Activated T-cell treated with anti-CD3 and anti-CD28 coated beads, Interleukin-2, amount 50 U/mL, for 24 hours (primary cell): ENCODE measurements at places on chromosomes 3 and 15.

- H3K36me3 ChIP-seq = no peaks in the 10 kb centered on the region
- no peak overlapping the region for H3K4me3 ChIP-seq
- H3K27ac ChIP-seq = no peak overlapping the region
- no peaks in the 10 kb centered on the region for H3K4me1 ChIP-seq
- H3K27me3 ChIP-seq = no peaks in the 10 kb centered on the region
- no peak for DNase-seq
Measured at GRCh38 chr3:127988770-127989557, 63.3 kb upstream of the SEC61A1 start.

DNA sequence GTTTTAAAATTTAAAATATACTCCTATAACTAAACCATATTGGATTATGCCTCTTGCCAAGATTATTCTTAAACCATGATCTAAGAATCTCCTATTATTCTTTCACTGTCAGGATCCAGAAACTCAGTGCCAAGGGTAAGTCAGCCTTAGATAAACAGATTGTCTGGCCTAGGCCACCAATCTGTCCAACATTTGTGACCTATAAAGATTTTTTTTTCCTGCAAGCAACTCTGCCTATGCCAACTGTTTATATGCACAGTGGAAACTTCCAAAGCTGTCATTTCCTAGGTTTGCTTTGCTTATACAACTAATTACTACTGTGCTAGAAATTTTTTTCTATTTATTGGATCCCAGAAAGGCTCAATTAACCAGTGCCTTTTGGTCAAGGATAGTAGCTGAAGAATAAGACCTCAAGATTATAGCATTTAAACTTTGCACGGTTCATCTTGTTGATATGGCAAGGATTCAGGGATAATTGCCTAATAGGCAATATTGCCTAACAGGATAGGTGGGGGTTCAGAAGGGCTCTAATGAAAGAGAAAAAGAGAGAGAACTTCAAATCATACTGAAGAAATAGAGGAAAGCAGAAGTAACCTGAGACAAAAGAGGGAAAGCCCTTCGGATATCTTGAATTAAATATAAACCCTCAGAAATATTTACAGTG is 22.8 kb downstream of the GAP43 start:
- H3K4me1 ChIP-seq = no peaks in the 10 kb centered on the region
- DNase-seq = no peak
- H3K4me3 ChIP-seq = no peak overlapping the region
- no peaks in the 10 kb centered on the region for H3K36me3 ChIP-seq
- H3K27me3 ChIP-seq = peaks cover 31% of the 10 kb centered on the region

DNA sequence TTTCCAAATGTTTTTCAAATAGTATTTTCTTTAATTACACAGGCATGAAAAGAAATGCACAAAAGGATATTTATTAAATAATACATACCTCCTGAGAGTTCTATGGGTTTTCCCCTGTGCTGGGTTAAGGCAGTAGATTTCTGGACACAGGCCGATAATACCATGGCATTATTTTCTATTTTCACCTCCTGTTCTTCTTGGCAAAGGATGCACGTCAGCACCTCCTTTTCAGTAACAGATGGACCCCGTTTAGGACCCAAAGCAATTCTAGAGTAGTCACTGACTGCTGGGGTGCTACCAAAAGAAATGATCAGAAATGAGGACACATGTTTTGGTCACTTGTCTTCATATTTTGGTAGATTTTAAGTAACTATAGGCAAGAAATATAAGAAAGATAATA is 86.4 kb upstream of the TTBK2 start:
- peaks cover 80% of the 10 kb centered on the region for H3K36me3 ChIP-seq
- H3K4me1 ChIP-seq = no peaks in the 10 kb centered on the region
- DNase-seq = no peak
- H3K4me3 ChIP-seq = no peak overlapping the region
- no peak overlapping the region for H3K27ac ChIP-seq

GRCh38 chr15:95013381-95013780 is 782.0 kb downstream of the MCTP2 start:
- no peak for DNase-seq
- H3K27ac ChIP-seq = no peak overlapping the region
- H3K36me3 ChIP-seq = no peaks in the 10 kb centered on the region
- peaks cover 9% of the 10 kb centered on the region for H3K27me3 ChIP-seq
- no peaks in the 10 kb centered on the region for H3K4me1 ChIP-seq
